ENCODE measurements at places on chromosomes 12 and 14.

- no peak for DNase-seq
These were observed 55.6 kb upstream of the PTPRB start for GRCh38 chr12:70692681-70693288.

DNA sequence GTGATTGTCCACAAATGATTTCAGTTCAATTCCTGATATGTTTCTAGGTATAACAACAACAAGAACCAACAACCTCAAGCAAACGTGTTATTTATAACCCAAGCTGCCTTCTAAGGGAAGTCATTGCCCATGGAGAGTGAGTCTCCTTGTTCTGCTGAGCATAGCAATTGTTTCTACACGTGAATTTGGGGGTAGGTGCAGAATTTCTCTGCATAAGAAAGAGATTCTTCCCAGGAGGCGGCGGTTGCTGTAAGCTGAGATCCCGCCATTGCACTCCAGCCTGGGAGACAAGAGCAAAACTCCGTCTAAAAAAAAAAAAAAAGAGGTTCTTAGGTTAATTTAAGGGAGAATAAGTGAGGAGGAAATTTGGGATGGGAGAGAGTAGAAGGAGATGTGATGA, 226.5 kb upstream of the PELI2 start:
- no peak for DNase-seq

DNA sequence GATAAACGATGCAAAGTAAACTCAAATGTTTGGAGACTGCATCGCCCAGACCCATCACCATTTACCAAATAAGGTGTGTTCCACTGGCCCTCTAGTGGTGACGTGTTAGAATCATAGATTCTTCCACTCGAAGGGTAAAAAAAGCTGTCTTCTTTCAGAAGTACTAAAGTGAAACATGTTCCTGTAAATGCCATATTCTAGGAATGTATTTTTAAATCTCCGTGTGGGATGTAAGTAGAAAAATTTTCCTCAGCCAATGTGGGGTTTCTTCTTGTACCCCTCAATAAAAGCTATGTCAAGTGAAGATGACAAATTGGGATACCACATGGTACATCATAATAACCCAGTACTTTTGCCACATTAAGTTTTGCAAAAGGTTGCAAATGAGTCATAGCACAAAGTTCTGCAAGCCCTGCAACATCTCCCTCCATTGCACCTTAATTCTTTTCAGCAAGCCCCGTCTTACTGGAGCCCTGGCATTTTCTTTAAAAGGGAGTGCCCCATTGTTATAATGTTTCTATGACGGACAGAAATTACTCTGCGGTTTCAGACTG, 100.8 kb downstream of the CCER1 start:
- no peak for DNase-seq

DNA sequence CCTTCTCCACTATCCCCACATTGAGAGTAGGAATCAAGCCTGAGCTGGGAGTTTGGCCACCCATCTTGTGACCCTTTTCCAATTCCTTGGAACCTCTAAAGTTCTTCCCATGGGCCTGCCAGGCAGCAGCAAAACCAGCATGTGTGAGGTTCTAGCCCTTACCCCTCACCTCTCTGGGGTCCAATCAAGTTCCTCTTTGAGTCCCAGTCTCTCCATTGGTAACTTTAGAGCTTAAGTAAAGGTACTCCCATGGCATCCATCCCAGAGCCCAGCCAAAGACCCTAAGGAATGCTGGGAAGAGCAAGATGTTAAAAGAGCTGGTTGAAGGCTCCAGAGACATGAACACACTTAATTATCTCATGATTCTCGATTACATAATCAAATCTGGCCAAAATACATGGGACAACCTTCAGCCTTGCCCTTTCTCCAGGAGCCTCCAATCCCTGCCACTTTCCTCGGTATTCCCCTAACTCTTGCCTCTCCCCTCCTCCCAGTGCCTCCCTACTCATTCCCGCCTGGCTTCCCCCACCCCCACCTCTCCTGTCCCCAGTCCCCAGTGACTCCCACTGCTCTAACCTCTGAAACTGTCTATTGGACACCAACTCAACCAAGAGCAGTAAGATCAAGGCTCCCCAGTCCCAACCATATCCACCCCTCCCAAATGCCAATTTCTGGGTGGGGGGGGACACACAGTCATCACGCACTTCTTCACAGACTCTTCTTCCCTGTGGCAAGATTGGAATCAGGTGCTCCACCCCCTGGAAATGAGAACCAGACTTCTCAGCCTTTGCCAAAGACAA, 4.8 kb upstream of the TNS2 start:
- DNase-seq: peak; percentile 36

DNA sequence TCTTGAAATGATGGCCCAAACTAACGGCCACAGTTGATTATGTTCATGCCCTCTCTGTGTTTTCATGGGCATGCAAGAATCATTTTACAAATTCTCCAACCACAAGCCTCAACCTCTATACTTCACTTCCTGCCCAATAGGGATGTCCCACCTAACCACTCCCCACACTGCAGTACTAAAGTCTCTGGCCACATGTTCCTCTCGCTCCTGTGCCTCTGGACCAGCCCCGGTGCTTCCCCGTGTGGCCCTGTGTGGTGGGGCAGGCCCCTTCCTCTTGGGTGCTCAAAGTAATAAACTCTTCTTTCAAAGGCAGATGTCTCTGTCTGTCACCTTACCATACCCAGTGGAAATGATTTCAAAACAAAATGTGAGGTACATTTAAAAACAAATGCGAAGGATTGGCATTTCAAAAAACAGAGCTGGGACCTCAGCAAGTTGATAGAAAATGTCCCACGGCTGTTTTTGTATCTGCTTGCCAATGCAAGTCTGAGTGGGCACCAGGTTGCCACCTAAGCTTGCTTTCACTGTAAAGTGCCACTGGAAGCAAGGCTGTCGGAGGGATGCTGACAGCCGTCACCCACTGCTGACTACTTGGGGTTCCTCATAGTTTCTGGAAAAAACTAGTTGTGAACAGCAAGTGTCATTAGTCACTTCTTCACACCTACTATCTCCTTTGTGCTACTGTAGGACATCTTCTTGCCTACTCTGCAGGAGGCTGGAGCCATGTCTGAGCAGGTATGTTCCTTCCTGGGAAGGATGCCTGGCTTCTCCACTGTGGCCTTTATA, 8.2 kb upstream of the SERPINA11 start:
- DNase-seq: no peak

DNA sequence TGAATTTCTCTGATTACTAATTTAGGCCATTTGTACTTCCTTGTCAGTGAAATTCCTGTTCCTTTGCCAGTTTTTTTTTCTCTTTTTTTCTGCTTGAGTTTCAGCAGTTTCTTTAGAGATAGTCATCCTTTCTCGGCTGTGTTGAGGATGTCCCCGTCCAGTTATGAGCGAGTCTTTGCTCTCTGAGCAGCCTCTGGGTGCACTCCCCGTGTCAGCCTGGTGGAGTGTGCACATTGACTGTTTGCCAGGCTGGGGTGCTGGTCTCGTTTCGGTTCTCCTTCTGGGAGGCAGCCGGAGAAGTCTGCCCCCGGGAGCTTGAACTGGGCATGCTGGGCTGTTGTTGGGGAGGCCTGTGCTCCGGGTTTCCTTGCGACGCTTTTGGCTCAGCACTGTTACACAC, 3.0 kb downstream of the PACS2 start:
- DNase-seq: no peak

GRCh38 chr12:64203036-64203435, 19.1 kb downstream of the KICS2 start:
- DNase-seq: no peak

GRCh38 chr14:49314737-49315136, 271.4 kb downstream of the RPS29 start:
- no peak for DNase-seq

GRCh38 chr12:8913702-8914032, 642 bp upstream of the PHC1 start:
- no peak for DNase-seq

DNA sequence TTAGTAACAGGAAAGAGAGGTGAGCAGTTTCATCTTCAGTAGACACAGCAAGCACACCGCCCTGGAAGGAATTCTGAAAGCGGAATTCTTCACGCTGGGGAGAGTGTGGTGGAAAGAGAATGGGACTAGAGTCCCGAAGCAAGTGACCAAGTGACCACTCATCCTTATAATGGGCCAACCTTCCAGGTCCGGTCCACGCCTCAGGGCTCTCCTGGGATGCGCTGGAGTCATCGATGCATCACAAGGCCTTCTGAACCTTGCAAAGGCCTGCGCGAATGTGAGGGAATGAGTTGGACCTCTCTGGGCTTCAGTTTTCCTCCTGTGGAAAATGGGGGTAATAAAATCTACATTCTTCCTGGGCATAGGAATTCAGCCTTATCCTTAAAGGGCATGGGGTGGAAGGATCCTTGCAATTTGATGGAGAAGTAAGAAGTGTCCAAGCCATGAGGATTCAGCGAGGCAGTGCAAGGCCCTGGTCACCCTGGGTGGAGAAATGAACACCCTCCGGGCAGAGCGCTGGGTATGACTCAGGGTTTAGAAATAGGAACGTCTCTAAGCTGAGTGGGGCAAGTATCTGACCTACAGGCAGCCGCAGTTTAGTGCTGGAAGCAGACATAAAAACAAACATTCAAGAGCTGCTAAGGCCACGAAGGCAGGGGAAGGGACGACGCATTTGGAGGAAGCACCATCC, 97.7 kb downstream of the SETD3 start:
- no peak for DNase-seq

DNA sequence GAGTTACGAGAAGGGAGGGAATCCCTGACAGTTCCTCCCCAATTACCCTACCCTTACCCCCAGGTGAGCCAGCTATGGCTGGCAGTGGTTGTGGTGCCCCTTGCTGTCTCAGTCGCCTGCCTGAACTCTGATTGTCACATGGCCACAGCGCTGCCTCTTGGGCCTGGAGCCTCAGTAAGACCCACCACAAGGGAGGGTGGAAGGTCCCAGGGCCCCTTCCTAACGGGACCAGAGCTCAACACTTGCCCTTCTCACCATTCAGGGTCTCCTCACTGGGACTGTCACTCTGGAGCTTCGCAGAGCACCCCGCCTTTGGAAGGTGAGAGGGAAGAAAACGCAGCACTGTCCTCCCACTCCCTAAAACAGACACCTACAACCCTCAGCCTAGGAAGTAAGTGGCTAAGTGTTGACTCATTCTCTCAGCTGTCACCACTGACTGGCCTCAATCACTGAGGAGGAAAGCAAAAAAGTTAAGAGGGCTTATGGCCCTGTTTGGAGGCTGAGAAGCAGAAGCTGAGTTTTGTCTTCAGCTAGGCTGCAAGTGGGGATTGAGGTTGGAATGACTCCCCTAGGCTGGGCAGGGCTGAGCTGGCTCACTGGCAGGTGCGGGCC, 1.0 kb downstream of the TMEM253 start:
- DNase-seq: no peak

DNA sequence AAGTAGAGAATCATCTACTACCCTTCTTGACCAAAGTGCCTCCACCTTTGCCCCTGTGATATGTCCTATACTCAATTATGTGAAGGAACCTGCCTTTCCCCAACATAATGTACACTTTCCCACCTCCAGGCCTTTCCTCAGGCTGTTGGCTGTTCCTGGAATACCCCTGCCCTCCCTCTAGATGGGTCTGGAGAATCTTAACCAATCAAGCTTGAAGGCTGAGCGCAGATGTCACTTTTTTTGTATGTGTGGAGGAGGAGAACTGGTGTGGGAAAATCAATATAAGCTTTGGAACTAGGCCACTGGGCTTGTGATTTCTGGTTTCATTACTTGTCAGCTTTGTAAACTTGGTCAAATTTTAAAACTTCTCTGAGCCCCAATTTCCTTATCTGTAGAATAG, 4.7 kb downstream of the BMAL2 start:
- DNase-seq: no peak

- DNase-seq: no peak
These were observed 488.0 kb upstream of the RGS6 start for GRCh38 chr14:71444030-71444822.

DNA sequence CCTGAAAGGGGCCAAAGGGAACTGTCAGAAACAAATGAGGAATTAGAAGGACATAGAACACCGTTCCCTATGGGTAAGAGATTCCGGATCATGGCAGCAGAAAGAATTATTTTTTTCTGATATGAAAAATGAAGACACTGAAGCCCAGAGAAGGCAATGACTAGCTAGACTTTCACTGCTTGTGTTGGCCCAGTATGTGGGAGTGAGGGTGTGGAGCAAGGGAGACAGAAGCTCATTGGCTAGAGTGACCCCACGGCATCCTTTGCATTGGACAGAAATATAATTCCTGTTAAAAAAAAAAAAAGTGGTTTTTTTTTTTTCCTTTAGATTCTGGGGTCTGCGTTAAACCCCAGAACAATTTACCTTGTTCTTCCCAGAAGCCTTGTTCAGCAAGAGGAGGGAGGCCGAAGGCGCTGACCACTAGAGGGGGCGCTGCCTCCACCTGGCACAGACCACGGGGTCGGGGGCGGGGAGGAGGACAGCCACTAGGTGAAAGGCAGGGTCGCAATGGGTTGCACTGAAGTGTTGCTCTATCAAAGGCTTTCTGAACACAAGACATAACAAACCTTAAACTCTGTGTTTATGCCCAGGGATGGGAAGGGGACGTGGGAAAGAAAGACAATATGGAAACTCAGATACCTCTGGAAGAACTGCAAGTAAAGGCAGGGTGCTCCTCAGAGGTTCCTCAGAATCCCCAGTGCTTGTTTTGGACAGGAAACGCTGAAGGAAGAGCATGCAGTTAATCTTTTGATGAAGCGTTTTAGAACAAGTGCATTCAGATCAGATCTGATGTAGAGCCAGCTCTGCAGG, 156.8 kb downstream of the KCNA5 start:
- no peak for DNase-seq

DNA sequence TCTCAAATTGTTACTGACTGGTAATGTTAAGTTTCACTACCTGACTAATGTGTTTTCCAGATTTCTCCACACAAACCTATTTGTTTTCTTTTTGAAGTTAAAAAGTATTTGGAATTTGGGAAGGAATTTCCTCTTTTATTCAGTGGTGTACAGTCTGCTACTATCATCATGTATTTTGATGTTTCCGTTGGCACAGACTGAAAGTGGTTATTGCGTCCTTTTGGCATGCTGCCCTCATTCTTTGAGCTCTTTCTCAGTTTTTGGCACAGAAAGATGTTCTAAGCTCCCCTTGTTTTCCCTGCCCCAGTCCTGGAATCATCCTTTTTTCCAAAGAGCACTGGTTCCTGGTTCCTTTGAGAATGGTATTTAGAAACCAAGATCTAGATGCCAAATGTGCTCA, 31.4 kb upstream of the RTRAF start:
- no peak for DNase-seq

- no peak for DNase-seq
These were observed 116.6 kb downstream of the SLC35F4 start for GRCh38 chr14:57749267-57749666.

- no peak for DNase-seq
These were observed 43.0 kb downstream of the SRRM4 start for GRCh38 chr12:119024356-119024755.

- no peak for DNase-seq
These were observed 358.2 kb downstream of the FUT8 start for GRCh38 chr14:65770681-65771080.

- DNase-seq: no peak
These were observed 50.7 kb downstream of the TPCN1 start for GRCh38 chr12:113271853-113272561.

- DNase-seq: no peak
These were observed 448.9 kb upstream of the TBX3 start for GRCh38 chr12:115132905-115133304.

- DNase-seq: no peak
These were observed 161.3 kb upstream of the FAR2 start for GRCh38 chr12:28987538-28988324.

GRCh38 chr12:86367137-86367536, 110.9 kb upstream of the MGAT4C start:
- no peak for DNase-seq

GRCh38 chr14:104638190-104638589, 33.6 kb upstream of the TMEM179 start:
- DNase-seq: no peak

GRCh38 chr14:90555126-90556011, 158.5 kb downstream of the CALM1 start:
- DNase-seq: no peak

GRCh38 chr12:100027671-100028070, 42.9 kb upstream of the ANKS1B start:
- DNase-seq: no peak
